GM12865 (cell line): ENCODE measurements at places on chromosomes 13 and 19.

DNA sequence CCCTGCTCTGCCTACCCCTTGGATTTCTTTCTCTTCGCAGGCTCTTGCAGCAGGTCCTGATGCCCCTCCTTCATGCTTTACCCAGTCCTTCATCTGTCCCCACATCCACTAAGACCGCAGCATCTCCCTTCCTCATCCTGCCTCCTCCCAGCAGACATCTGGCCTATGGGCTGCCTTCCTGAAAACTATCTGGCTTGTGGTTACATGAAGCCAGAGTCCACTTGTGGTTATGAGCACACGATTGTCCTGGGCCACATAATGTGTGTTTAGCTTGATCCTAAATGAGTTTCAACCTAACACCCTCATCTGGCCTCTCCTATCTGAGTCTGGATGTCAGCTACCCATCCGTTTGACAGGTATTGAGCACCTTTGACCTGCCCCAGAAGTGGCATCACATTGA is 5.5 kb upstream of the ZNF175 start:
- no peak for DNase-seq

DNA sequence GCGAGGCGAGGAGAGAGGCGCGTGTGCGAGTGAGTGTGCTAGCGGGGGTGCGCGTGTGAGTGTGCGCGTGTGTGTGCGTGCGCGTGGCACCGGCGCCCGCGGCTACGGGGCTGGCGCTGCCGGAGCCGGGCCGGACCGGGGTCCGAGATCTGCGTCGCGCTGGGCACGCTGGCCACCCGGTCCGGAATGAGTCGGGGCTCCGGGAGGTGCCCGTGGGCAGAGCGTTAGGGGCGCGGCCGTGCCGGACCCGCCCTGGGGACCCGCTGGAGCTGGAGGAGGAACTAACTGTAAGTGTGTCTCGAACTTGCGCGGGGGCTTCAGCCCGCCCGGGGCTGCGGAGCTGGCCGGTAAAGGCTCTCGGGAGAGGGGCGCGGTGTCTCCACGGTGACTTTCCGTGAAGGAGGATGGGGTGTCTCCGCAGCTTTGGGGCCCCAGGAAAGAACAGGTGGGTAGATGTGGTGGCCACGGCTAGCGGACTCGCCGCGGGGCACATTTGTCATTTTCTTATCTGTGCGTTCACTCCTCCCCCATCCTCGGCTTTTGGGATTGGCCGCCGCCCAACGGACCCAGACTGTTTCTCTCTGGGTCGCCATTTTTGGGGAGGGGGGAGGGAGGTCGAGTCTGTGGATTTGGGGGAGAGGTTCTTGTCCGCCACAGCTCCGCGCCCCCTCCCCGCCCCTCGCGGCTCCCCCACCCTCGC is 10.1 kb upstream of the SOX1 start:
- DNase-seq, result no peak

DNA sequence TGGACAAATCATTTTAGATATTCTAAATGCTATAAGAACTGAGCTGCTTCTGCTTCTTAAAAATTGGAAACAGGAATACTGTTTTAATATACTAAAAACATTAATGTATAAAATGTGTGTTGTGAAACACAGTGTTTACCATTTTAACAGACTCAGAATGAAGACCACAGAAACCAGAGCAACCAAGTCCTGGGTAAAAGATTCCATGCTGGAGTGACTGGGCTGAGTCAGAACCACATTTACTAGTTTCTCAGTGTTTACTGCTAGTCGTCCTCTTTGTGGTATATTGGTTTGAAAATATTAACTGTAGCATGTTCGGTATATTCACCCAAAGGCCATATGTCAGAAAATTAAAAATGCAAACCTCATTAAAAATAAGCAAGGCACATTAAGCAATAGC is 31.9 kb downstream of the ANKRD10 start:
- no peak for DNase-seq

DNA sequence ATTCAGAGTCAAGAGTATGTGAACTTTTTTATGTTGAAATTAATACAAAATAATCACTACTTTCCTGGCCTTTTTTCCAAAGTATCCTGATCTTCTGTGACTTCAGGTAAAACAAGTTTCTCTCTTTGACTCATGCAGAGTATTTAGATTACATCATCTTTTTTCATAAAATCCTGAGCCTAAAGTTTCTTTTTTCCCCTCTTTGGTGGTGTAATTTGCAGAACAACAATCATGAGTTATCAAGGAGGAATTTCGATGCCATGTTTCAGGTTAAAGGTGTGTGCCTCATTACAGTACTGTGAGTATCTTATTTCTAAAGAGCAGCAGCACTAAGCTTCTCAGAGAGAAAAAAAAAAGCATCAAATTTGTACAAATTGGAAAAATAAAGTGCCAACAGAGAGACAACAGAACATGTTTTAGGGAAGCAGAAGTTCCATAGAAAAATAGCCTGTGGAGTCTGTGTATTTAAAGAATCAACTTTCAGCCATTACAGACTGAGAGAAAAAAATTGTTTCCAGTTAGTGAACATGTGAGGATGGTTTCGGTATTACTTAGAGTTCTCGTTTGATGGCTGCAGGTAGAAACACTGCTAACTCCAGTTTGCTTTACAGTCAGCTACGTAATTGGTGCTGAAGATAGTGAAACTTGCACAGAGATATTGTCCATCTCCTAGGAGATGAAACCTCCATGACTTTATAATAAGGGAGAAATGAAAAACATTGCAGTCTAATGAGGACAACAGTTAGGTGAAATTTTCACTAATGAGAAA is 78.1 kb upstream of the PCDH9 start:
- no peak for DNase-seq
